Activated CD4-positive, alpha-beta T cell treated with anti-CD3 and anti-CD28 coated beads, Interleukin-2, amount 10 ng/mL, durations not matched to agents 7 days and 5 days (primary cell): ENCODE measurements at places on chromosomes 12 and 14. TPM values are rescaled to one million over a fixed set of nuclear protein-coding genes. Genes with fewer than 3 reads are reported as not detected.

The SPX gene
- not detected for total RNA-seq

GRCh38 chr14:23076785-23077408 is 18.0 kb downstream of the ACIN1 start:
- no peak overlapping the region for H3K4me3 ChIP-seq
- no peaks in the 10 kb centered on the region for H3K27me3 ChIP-seq
- H3K4me1 ChIP-seq, result peaks cover 5% of the 10 kb centered on the region
- peaks cover 57% of the 10 kb centered on the region for H3K36me3 ChIP-seq
- peak; percentile 59 for DNase-seq
- H3K27ac ChIP-seq, result no peak overlapping the region

DNA sequence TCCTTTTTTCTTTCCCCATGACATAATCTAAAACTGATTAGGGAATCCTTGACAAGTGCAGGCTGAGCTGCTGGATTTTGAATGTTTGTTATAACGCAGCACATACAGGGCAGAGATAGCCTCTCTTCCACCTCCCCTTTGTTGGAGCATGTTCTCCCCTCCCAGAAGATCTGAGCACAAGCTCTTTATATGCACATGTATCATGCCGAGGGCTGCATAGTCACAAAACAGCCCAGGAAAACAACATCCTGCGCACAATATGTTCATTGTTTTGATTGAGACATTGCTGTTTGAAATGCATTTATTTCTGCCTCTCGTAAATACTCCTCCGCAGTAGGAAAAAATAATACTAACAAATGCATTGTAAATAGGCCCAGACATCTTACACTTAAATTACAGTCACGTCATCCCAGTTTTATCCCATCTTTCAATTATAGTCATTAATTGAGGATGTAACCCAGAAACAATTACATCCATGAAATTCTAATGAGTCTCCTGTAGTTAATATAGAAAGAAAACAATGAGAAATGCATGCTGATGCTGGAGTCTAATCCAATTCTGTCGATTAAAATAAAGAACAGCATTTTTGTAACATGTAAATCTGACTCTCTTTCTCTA is 401.8 kb downstream of the BTG1 start:
- no peak for DNase-seq
- no peaks in the 10 kb centered on the region for H3K27me3 ChIP-seq
- no peak overlapping the region for H3K27ac ChIP-seq
- H3K36me3 ChIP-seq, result peaks cover 4% of the 10 kb centered on the region
- no peaks in the 10 kb centered on the region for H3K4me1 ChIP-seq

DNA sequence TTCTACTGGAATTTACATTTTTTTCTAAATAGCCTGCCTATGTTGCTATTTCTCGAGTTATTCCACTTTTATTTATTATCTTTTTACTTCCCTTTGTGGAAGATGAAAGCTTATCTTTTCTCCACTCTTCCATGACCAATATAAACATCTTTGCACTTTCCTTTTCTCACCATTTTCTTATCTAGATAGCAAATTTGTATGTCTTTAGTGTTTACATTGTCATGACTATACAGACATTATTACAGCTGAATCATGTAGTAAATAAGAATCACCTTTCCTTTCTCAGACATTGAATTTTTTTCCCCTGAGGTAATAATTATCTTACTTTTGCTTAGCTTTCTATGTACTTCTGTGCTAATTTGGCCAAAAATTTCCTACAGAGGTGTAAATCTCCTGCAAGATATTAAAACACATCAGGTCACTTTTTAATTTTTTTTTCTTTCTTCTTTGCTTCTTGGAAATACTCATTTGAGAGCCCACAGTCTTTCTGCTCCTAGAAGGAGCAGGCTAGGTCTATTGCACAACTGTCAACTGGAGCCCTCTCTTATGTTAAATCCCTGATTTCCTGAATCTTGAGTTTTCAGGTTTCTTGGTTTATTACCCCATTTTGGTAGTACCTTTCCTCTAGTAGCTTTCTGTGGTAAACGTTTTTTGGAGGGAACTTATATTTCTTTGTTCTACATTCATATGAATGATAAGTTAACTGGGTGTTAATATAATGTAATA is 109.0 kb upstream of the ATP2B1 start:
- no peak overlapping the region for H3K27ac ChIP-seq
- H3K36me3 ChIP-seq, result peaks cover 1% of the 10 kb centered on the region
- DNase-seq, result no peak
- H3K4me1 ChIP-seq, result no peaks in the 10 kb centered on the region
- no peak overlapping the region for H3K4me3 ChIP-seq
- no peaks in the 10 kb centered on the region for H3K27me3 ChIP-seq

- H3K4me3 ChIP-seq, result no peak overlapping the region
- H3K27ac ChIP-seq, result no peak overlapping the region
- peaks cover 30% of the 10 kb centered on the region for H3K27me3 ChIP-seq
- DNase-seq, result no peak
- H3K4me1 ChIP-seq, result peaks cover 3% of the 10 kb centered on the region
- no peaks in the 10 kb centered on the region for H3K36me3 ChIP-seq
Measured at GRCh38 chr14:72568296-72568992, 325.5 kb downstream of the DPF3 start.

DNA sequence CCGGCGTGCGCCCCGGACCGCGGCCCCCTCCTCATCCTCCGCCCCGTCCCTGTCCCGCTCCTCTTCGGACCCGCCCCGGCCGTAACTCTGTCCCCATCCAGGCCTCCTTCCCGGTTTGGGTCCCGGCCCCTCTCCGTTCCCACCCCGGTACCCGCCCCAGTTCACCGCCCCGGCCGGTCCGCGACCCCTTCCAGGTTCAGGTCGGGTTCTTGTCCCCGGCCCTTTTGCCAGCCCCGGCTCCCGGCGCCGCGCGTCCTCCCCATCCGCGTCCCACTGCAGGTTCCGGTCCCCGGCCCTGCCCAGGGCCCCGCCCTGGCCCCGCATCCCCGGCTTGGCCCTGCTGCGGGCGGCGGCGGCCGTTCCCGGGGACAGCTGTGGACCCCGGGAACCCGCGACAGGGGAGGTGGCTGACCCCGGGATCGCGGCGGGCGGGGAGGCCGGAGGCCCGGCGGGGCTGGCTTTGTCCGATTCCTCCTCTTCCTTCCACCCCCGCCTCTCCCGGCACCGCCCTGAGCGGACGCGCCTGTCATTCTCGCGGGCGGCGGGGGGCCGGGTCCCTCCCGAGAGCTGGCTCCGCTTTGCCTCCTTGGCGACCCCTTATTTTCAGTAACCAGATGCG is 601 bp downstream of the KLC1 start:
- H3K36me3 ChIP-seq, result peaks cover 3% of the 10 kb centered on the region
- peak overlapping the region; percentile 93 for H3K27ac ChIP-seq
- no peaks in the 10 kb centered on the region for H3K27me3 ChIP-seq

- H3K4me1 ChIP-seq, result no peaks in the 10 kb centered on the region
- H3K36me3 ChIP-seq, result no peaks in the 10 kb centered on the region
- no peak for DNase-seq
- no peak overlapping the region for H3K27ac ChIP-seq
- no peaks in the 10 kb centered on the region for H3K27me3 ChIP-seq
Measured at GRCh38 chr12:129393357-129393937, 510.4 kb downstream of the TMEM132D start.

GRCh38 chr14:93665169-93665568 is 123.1 kb downstream of the PRIMA1 start:
- no peaks in the 10 kb centered on the region for H3K4me1 ChIP-seq
- H3K4me3 ChIP-seq, result no peak overlapping the region
- H3K27ac ChIP-seq, result no peak overlapping the region
- no peak for DNase-seq

DNA sequence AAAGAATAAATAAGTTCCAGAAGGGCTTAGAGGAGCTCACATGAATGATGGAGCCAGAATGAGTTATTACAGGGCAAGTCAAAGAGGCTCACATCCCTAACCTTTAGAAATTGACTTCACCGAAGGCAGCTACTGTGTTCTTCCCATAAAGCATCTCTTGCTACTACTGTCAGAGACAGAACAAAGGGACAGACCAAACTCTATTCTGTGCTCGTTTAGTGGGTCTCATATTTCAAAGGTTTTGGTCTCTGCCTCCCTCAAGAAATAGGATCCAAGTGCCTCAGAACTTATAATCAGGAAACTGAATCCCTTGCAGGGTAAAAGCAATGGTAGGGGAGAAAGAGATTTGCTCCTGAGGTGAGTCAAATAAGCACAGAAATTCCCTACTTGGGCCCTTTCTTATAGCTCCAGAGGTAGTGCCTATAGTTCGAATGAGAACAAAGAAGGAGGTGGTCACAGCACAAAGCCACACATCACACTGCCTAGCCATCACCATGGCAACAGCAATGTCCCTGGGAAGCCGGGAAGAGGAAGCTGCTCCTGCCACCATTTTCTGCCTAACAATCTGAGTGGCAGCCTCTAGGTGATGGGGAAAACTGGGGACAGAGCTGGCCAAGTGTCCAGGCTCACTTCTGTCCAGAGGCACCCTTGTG is 294.9 kb downstream of the FOXN3 start:
- no peaks in the 10 kb centered on the region for H3K4me1 ChIP-seq
- H3K27me3 ChIP-seq, result peaks cover 9% of the 10 kb centered on the region

The MGAT4C gene
- total RNA-seq, result not detected

GRCh38 chr12:34602213-34602940 is 580.1 kb downstream of the ALG10 start:
- no peaks in the 10 kb centered on the region for H3K27me3 ChIP-seq
- DNase-seq, result no peak

DNA sequence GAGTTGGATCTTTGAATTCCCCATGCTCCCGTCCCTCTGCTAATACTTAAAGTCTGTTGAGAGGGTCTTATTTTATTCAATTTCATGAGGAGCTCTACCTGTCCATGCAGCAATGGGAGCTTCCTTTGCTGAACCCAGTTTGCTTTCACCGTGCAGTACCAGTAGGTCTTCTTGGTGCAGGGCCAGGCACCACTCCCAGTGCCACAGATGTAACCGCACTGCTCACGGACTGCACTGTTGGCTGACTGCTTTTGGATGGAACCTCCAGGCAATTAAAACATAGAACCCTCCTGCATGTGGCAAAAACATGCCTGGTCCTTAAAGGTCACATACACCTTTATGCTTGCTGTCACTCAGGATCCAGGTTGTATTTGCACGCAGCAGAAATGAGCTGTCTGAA is 9.3 kb upstream of the CABP1 start:
- H3K27ac ChIP-seq, result no peak overlapping the region
- H3K4me1 ChIP-seq, result no peaks in the 10 kb centered on the region
- DNase-seq, result no peak
- H3K4me3 ChIP-seq, result no peak overlapping the region
- H3K36me3 ChIP-seq, result no peaks in the 10 kb centered on the region

DNA sequence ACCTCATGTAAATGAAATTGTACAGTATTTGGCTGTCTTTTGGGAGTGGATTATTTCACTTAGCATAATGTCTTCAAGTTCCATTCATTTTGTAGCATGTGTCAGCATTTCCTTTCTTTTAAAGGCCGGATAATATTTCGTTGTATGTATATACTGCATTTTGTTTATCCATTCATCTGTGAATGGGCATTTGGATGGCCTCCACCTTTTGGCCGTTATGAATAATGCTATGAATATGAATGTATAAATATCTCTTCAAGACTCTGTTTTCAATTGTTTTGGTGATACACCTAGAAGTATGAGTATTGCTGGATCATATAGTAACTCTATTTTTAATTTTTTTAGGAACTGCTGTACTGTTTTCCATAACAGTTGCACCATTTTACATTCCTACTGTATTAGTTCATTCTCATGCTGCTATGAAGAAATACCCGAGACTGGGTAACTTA is 164.9 kb downstream of the DYRK2 start:
- no peak for DNase-seq
- peaks cover 2% of the 10 kb centered on the region for H3K4me1 ChIP-seq
- H3K27ac ChIP-seq, result no peak overlapping the region
- H3K36me3 ChIP-seq, result peaks cover 2% of the 10 kb centered on the region
- no peaks in the 10 kb centered on the region for H3K27me3 ChIP-seq

GRCh38 chr12:9651265-9651729 is 18.2 kb upstream of the CLEC2D start:
- peaks cover 74% of the 10 kb centered on the region for H3K36me3 ChIP-seq
- H3K27me3 ChIP-seq, result peaks cover 2% of the 10 kb centered on the region
- H3K4me3 ChIP-seq, result peak overlapping the region; percentile 93
- H3K27ac ChIP-seq, result peak overlapping the region; percentile 96
- peaks cover 64% of the 10 kb centered on the region for H3K4me1 ChIP-seq
- peak; percentile 68 for DNase-seq

- H3K27ac ChIP-seq, result peak overlapping the region; percentile 82
- H3K36me3 ChIP-seq, result no peaks in the 10 kb centered on the region
- peak; percentile 41 for DNase-seq
Measured at GRCh38 chr12:106226884-106227640, 20.8 kb downstream of the CKAP4 start.

DNA sequence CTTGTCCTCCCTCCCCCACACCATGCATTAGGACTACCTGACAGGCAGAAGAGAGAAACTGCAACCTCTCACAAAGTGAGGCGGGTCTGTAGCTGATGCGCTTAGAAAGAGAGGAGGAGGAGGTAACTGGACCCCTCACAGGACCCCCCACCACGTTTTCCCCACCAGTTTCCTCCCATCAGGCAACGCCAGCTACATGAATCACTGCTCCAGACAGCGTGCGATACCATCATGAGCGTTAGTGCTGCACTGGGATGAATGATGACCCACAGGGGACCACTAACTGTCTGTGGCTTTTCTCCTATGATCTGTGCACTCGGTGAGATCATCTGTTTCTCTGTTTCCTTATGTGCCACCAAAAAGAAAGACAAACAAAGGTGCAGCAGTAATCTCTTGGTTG is 77.7 kb downstream of the KCNK10 start:
- no peak overlapping the region for H3K27ac ChIP-seq
- no peak for DNase-seq
- H3K4me3 ChIP-seq, result no peak overlapping the region
- no peaks in the 10 kb centered on the region for H3K36me3 ChIP-seq

The AQP6 gene
- total RNA-seq, result not detected

DNA sequence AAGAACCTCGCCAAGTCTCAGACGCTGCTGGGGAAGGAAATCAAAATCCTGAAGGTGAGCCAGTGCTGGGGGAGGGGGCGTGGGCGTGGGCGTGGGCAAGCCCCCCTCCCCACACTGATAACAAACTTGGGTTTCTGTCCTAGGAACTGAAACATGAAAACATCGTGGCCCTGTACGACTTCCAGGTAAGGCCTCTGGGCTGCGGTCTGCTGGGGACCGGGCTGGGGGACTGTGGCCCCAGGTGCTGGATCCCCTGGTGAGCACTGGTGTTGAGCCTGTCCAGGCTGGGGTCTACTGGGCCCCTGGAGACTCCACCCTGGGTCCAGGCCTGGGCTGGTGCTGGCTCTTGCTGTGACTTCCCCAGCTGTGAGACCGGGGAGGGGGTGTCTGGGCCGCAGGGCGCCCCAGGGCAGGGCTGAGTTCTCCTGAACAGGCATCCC is 1.2 kb downstream of the ULK1 start:
- H3K27me3 ChIP-seq, result no peaks in the 10 kb centered on the region
- no peaks in the 10 kb centered on the region for H3K36me3 ChIP-seq
- peak; percentile 26 for DNase-seq
- H3K4me1 ChIP-seq, result peaks cover 33% of the 10 kb centered on the region

- H3K27ac ChIP-seq, result no peak overlapping the region
- H3K27me3 ChIP-seq, result no peaks in the 10 kb centered on the region
- no peak for DNase-seq
Measured at GRCh38 chr12:72337382-72337781, 65.2 kb downstream of the TRHDE start.

- no peak overlapping the region for H3K4me3 ChIP-seq
- DNase-seq, result no peak
- peaks cover 8% of the 10 kb centered on the region for H3K4me1 ChIP-seq
- H3K36me3 ChIP-seq, result no peaks in the 10 kb centered on the region
- H3K27ac ChIP-seq, result no peak overlapping the region
Measured at GRCh38 chr12:50043308-50043707, 14.1 kb upstream of the ASIC1 start.

The TSPAN9 gene
- 0.15 TPM for total RNA-seq
